Aorta (tissue), 5 donors: ENCODE measurements at places on chromosomes 13 and 19. TPM values are rescaled to one million over a fixed set of nuclear protein-coding genes. Genes with fewer than 3 reads are reported as not detected.

Gene HRC
- total RNA-seq, result 2.5 TPM

DNA sequence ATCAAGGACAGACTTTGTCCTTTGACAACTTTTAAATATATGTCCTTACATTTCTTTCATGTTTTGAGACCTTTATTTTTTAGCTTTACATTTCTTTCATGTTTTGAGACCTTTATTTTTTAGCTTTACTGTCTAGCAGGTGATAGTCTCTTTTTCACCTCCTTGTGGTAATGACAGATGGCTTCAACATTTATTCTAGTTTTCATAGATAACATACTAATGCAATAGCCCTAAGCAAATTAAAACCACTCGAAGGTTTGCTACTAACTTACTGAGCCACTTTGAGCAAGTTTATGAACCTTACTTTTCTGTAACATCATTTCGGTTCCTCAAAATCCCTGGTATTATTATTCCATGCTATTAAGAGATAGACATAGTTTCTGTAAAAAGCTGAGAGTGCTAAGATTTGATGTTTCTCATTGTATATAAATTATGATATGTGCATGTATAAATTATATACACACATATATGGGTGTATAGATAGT is 4.5 kb downstream of the DACH1 start:
- H3K27me3 ChIP-seq, result no peaks in the 10 kb centered on the region
- no peaks in the 10 kb centered on the region for H3K4me1 ChIP-seq
- no peak overlapping the region for H3K27ac ChIP-seq

Gene DCT
- 0.29 TPM for total RNA-seq

DNA sequence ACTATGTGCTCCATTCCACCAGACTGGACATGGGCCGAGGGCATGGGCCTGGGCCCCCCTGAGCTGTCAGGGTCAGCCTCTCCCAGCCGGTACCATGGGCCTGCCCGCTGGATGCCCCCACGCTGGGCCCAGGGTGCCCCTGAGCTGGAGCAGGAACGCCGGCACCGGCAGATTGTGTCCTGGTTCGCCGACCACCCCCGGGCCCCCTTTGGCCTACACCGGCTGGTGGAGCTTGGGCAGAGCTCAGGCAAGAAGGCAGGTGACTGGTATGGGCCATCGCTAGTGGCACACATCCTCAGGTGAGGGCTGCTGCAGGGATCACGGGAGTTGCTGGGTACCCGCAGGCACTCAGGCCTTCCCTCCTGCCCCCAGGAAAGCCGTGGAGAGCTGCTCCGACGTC is 3.1 kb downstream of the ATG4D start:
- H3K27me3 ChIP-seq, result no peaks in the 10 kb centered on the region
- no peaks in the 10 kb centered on the region for H3K36me3 ChIP-seq
- H3K27ac ChIP-seq, result no peak overlapping the region
- H3K4me3 ChIP-seq, result no peak overlapping the region
- no peak for DNase-seq
- no peaks in the 10 kb centered on the region for H3K4me1 ChIP-seq

- DNase-seq, result no peak
- H3K36me3 ChIP-seq, result no peaks in the 10 kb centered on the region
- no peaks in the 10 kb centered on the region for H3K4me1 ChIP-seq
- no peak overlapping the region for H3K27ac ChIP-seq
- no peaks in the 10 kb centered on the region for H3K27me3 ChIP-seq
These were observed 21.9 kb downstream of the COMP start for GRCh38 chr19:18768997-18769891.

Gene ERFL
- 0.81 TPM for total RNA-seq
